ENCODE measurements at places on chromosomes 2 and 18. TPM values are rescaled to one million over a fixed set of nuclear protein-coding genes. Genes with fewer than 3 reads are reported as not detected.

DNA sequence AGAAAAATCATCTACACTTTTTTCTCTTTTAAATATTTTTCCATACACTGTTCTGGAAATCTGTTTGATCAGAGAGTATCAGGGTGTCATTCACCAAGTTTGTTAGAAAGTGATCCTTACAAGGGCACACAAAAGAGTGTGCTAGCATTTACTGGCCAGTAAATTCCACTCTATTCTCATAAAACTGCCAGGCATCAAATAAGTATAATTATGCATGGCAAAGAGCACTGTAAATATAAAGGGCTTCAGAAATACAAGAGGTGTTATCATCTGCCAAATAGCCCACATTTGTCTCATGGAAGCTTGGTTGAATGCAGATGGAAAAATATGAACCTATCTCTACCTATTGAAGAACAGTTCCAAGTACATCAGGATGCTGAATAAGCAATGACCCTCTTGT is 847.3 kb upstream of the ACVR2A start:
- no peaks in the 10 kb centered on the region for H3K27me3 ChIP-seq
- H3K36me3 ChIP-seq = no peaks in the 10 kb centered on the region

RGPD3 gene
- 0.71 TPM for total RNA-seq

GRCh38 chr2:58545300-58546280 is 304.5 kb upstream of the FANCL start:
- H3K4me1 ChIP-seq = peaks cover 1% of the 10 kb centered on the region
- no peaks in the 10 kb centered on the region for H3K36me3 ChIP-seq
- no peak for DNase-seq
- H3K4me3 ChIP-seq = no peak overlapping the region
- no peaks in the 10 kb centered on the region for H3K27me3 ChIP-seq

PLEKHB2 gene
- 66.0 TPM for total RNA-seq

HOXD12 gene
- not detected for total RNA-seq

C2orf68 gene
- 38.4 TPM for total RNA-seq

TEX44 gene
- not detected for total RNA-seq

DNA sequence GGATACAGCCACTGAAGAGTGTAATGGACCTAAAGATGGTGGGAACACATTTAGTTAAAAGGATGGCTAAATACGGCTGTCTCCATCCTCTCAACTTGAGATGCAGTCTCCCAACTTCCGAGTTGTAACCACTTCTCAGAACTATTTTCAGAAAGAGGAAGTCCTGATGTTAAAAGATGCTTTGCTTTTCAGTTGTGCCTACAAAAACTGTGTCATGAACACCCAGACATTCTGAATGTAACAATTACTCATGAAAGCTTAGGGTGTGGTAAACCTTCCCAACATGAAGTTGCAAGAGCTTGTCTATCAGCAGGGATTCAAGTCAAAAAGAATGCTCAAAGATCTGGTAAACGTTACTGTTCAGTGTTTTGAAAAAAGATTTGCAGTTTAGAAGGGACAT is 147.9 kb downstream of the DOCK10 start:
- H3K27ac ChIP-seq = no peak overlapping the region
- peaks cover 12% of the 10 kb centered on the region for H3K36me3 ChIP-seq
- H3K4me3 ChIP-seq = no peak overlapping the region
- no peaks in the 10 kb centered on the region for H3K4me1 ChIP-seq
- no peak for DNase-seq

- H3K36me3 ChIP-seq = no peaks in the 10 kb centered on the region
- no peak overlapping the region for H3K4me3 ChIP-seq
- no peaks in the 10 kb centered on the region for H3K27me3 ChIP-seq
- DNase-seq = no peak
- no peak overlapping the region for H3K27ac ChIP-seq
These were observed 19.7 kb upstream of the RIOK3 start for GRCh38 chr18:23433360-23433759.

DNA sequence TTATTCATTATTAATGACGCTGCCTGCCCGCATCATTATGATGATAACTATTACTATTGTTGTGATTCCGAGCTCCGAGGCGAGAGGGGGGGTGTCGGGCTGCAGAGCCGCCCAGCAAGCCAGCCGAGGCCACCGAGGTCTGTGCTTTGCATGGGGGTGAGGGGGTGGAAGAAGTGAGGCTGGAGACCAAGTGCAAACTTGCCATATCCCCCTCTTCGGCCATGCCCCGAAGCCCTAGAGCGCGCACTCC is 3.6 kb downstream of the BCL11A start:
- H3K27ac ChIP-seq = peak overlapping the region; percentile 62
- H3K4me1 ChIP-seq = peaks cover 23% of the 10 kb centered on the region
- H3K27me3 ChIP-seq = no peaks in the 10 kb centered on the region
- H3K36me3 ChIP-seq = no peaks in the 10 kb centered on the region
- peak overlapping the region; percentile 50 for H3K4me3 ChIP-seq

GRCh38 chr2:71601136-71602114 is 148.1 kb downstream of the DYSF start:
- no peaks in the 10 kb centered on the region for H3K27me3 ChIP-seq
- no peak for DNase-seq
- peaks cover 4% of the 10 kb centered on the region for H3K36me3 ChIP-seq
- H3K4me1 ChIP-seq = peaks cover 25% of the 10 kb centered on the region
- H3K4me3 ChIP-seq = no peak overlapping the region

AQP12B gene
- not detected for total RNA-seq

DNA sequence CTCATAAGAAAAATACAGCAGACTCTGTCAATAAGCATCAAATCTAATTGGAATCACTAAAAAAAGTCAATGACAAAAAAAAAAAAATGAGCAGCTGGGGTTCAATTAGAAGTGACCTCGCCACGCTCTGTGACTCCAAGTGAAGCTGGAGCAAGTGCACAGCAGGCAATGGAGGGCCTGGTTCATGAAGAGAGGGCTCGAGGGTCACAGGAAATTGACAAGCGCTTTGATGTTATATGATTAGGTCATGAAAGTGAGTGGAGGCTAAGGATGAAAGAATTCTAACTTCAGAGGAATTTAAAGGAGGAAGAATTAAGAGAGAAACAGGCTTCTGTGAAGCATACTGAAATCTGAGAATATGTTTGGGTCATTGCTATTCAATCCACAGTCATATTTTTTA is 85.4 kb upstream of the TMEM18 start:
- no peak for DNase-seq
- no peaks in the 10 kb centered on the region for H3K4me1 ChIP-seq
- no peaks in the 10 kb centered on the region for H3K36me3 ChIP-seq
- no peaks in the 10 kb centered on the region for H3K27me3 ChIP-seq

DNA sequence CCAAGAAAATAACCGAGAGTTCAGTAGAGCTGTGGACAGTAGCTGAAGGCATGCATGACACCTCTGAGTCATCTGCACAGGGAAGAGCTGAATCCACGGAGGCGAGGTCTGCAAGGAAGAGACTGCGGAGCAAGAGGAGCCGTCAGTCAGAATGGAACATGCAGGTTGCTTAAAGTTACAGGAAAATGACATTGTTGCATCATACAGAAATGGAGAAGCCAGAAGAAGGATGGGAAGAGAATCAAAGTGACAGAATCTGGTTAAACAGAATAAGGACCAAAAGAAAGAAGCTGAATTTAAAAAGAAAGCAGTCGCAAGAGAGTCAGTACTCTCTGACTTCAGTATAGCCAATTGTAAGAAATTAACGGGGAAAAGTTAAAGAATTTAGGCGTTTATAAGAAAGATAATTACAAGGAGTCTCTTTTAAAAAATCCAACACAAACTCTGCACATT is 533.8 kb downstream of the ADCYAP1 start:
- H3K4me1 ChIP-seq = no peaks in the 10 kb centered on the region
- DNase-seq = no peak
- no peaks in the 10 kb centered on the region for H3K27me3 ChIP-seq
- H3K4me3 ChIP-seq = no peak overlapping the region
- H3K27ac ChIP-seq = no peak overlapping the region

DSC2 gene
- 13.5 TPM for total RNA-seq

DNA sequence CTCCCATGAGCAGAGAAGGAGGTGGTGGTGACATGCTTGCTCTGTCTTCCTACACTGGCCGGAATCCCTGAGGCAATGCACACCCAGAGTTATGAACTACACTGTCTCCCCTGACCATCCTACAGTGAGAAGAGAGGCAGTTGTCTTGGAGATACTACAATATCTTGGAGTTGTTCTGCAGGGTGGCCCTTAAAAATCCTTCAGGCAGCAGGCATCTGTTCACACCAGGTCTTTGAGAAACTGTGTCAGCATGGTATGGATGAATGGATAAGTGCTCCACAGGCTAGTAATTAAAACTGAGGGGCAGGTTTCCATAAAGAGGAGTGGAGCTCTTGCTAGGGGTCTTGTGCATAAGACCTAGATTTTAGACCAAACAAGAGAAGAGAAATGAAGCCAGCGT is 223.7 kb upstream of the COPS8 start:
- H3K27me3 ChIP-seq = no peaks in the 10 kb centered on the region
- no peak overlapping the region for H3K4me3 ChIP-seq
- H3K27ac ChIP-seq = no peak overlapping the region
- H3K4me1 ChIP-seq = no peaks in the 10 kb centered on the region
- DNase-seq = no peak

GPBAR1 gene
- 0.60 TPM for total RNA-seq

DNA sequence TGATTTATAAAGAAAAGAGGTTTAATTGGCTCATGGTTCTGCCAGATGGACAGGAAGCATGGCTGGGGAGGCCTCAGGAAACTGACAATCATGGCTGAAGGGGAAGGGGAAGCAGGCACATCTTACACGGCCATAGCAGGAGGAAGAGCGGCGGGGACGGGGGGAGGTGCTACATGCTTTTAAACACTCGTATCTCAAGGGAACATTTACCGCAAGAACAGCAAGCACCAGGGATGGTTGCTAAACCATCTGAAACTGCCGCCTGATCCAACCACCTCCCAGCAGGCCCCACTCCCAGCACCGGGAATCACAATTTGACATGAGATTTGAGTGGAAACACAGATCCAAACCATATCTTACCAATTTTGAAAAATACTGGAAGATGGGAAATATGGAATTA is 362.8 kb downstream of the FBXO15 start:
- H3K27me3 ChIP-seq = no peaks in the 10 kb centered on the region
- no peak for DNase-seq
- H3K27ac ChIP-seq = no peak overlapping the region
- H3K36me3 ChIP-seq = no peaks in the 10 kb centered on the region
- no peaks in the 10 kb centered on the region for H3K4me1 ChIP-seq

GRCh38 chr18:70422391-70422965 is 133.6 kb downstream of the SOCS6 start:
- H3K27me3 ChIP-seq = peaks cover 2% of the 10 kb centered on the region
- DNase-seq = no peak
- no peaks in the 10 kb centered on the region for H3K36me3 ChIP-seq

DNA sequence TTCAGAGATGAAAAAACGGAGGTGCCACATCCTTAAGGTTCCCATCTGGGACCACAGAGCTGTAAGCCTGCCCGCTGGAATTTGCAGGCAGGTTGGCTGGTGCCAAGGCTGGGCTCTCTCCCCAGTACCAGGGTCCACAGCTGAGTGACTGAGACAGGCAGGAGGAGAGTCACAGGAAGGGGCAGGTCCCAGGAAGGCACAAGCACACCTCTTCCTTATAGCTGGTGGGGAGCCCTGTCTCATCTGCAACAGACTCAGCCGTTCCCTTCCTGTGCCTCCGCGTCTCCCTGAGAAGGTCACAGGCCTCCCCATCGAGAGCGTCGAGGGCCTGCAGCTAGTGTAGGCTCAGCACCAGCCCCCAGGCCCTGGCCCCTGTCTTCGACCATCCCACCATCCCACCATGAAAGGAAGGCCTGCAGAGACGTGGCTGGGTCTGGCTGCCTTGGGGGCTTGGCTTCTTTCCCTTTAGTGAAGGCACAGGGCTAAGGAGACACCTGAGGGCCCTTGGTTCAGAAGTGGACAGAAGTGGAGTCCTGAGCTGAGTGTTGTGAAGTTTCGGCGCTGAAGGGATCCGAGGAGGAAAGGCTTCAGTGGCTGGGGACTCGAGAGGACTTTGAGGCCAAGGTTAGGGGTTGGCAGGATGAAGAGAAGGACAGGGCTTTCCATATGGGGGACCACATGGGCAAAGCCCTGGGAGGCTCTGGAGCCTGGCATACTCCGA is 26.8 kb downstream of the GLI2 start:
- no peaks in the 10 kb centered on the region for H3K36me3 ChIP-seq
- no peaks in the 10 kb centered on the region for H3K27me3 ChIP-seq
- peaks cover 15% of the 10 kb centered on the region for H3K4me1 ChIP-seq
- no peak overlapping the region for H3K4me3 ChIP-seq
- DNase-seq = peak; percentile 10

- no peaks in the 10 kb centered on the region for H3K27me3 ChIP-seq
- no peak for DNase-seq
These were observed 29.4 kb upstream of the GMPPA start for GRCh38 chr2:219469186-219469724.

GRCh38 chr2:74741629-74742028 is 87.6 kb downstream of the SEMA4F start:
- H3K4me3 ChIP-seq = no peak overlapping the region
- H3K4me1 ChIP-seq = no peaks in the 10 kb centered on the region
- no peaks in the 10 kb centered on the region for H3K36me3 ChIP-seq
- H3K27me3 ChIP-seq = no peaks in the 10 kb centered on the region
- DNase-seq = no peak

- H3K4me3 ChIP-seq = no peak overlapping the region
- DNase-seq = peak; percentile 36
- H3K27ac ChIP-seq = no peak overlapping the region
- no peaks in the 10 kb centered on the region for H3K4me1 ChIP-seq
- H3K36me3 ChIP-seq = no peaks in the 10 kb centered on the region
These were observed 28.9 kb upstream of the IER3IP1 start for GRCh38 chr18:47204908-47205522.

GRCh38 chr2:196166876-196167275 is 4.5 kb downstream of the STK17B start:
- peaks cover 19% of the 10 kb centered on the region for H3K4me1 ChIP-seq
- no peaks in the 10 kb centered on the region for H3K27me3 ChIP-seq
- no peak overlapping the region for H3K27ac ChIP-seq
- no peak overlapping the region for H3K4me3 ChIP-seq
- H3K36me3 ChIP-seq = peaks cover 5% of the 10 kb centered on the region
- peak; percentile 45 for DNase-seq

GRCh38 chr2:10303694-10304378 is 1.1 kb downstream of the HPCAL1 start:
- DNase-seq = peak; percentile 90
- peak overlapping the region; percentile 35 for H3K27ac ChIP-seq
- no peaks in the 10 kb centered on the region for H3K27me3 ChIP-seq

RTP5 gene
- total RNA-seq = 0.09 TPM

- H3K36me3 ChIP-seq = no peaks in the 10 kb centered on the region
- no peaks in the 10 kb centered on the region for H3K27me3 ChIP-seq
- no peak overlapping the region for H3K4me3 ChIP-seq
These were observed 6.9 kb upstream of the CHRNA1 start for GRCh38 chr2:174771136-174771535.

DNA sequence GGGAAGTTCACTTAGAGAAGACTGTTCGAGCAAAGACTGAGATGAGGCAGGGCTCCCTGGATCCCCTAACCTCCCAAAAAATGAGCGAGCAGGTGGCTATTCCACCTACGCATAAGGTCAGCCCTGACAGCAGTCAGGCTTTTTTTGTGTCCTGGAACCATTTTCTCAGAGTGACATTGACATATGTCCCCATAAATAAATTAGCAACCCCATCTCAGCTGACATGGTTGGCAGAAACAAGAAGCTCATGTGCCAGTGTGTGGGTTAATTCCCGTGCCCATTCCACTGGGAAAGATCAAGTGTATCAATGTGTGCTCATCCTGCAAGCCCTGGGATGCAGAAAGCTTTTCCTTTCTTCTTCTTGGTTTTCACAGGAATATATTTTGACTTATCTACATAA is 740.4 kb upstream of the CELF4 start:
- no peaks in the 10 kb centered on the region for H3K27me3 ChIP-seq
- no peaks in the 10 kb centered on the region for H3K4me1 ChIP-seq
- no peak for DNase-seq
- no peak overlapping the region for H3K27ac ChIP-seq
- H3K36me3 ChIP-seq = no peaks in the 10 kb centered on the region
- no peak overlapping the region for H3K4me3 ChIP-seq

GRCh38 chr2:96775160-96775559 is 14.5 kb downstream of the CNNM4 start:
- peaks cover 10% of the 10 kb centered on the region for H3K4me1 ChIP-seq
- DNase-seq = no peak
- no peak overlapping the region for H3K4me3 ChIP-seq
